Thoracic aorta (tissue), 2 donors: ENCODE measurements at places on chromosomes 11 and 22.

DNA sequence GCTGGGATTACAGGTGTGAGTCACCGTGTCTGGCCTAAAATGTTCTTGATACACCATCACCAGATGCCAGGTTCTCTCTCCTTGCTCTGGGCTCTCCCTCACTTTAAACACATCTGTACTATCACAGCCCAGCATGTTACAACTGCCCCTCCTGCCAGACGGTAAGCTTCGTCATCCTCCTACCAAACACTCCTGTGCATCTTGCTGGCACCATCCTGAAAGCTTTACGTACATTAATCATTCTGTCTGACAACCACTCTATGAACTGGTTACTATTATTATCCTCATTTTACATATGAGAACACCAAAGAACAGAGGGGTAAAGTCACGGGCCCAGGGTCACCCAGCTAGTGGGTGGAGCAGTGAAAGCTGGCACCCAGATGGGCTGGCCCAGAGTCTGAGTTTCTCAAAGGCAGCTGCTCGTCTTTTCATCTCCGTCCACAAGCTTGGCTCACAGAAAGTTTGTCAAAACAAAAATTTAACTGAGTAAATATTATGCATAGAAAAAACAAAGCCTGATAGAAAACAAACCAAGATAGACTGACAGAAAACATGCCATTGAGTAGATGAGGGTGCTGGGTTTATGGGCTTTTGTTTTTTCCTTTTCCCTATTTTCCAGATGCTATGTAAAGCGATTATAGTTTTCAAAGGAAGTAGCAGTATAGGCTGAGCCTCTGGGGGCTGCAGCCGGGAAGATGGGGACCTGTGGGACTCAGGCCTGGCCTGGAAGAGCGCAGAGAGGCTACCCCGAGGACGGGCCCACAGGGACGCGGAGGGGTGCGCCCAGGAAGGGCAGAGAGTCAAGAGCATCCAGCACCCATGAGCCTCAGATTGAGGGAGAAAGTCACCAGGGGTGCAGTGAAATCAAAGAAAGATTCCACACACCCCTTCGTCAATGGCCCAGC lies 9.5 kb downstream of the PLA2G6 start:
- DNase-seq = no peak

- no peak for DNase-seq
Measured at GRCh38 chr22:18058371-18059093, 19.3 kb upstream of the PEX26 start.

DNA sequence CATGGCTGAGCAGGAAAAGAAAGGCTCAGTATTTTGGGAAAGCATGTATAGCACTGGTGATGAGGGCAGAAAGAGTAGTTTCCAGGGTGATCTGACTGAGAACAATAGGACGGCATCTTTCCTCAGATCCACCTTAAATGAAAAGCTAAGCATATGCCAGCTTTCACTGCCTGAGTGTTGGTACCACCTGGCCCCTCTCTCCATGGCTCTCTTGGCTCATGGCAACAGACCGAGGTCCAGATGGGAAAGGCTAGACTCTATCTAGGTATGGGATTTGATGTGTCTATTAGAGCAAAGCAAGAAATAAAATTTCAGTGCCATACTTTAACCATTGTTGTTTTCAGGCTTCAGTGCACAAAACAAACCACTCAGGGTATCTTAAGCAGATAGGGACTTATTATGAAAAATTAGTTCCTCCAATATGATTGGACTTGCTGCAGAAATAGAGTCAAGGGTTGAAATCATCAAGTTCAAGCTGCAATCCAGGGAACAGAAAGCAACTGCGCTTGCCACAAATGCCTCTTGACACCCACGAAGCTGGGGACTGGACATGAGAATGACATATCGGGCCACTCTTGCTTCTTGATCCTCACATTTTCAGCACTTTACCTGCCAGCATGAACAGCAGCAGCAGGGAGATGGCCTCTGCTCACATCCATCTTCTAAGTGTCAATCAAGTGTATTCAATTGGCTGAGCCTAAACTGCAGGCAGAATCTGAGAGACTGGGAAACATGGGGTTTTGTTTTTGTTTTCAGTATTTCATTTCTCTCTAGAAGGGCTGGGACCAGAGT lies 64.0 kb upstream of the SNX19 start:
- DNase-seq = no peak

DNA sequence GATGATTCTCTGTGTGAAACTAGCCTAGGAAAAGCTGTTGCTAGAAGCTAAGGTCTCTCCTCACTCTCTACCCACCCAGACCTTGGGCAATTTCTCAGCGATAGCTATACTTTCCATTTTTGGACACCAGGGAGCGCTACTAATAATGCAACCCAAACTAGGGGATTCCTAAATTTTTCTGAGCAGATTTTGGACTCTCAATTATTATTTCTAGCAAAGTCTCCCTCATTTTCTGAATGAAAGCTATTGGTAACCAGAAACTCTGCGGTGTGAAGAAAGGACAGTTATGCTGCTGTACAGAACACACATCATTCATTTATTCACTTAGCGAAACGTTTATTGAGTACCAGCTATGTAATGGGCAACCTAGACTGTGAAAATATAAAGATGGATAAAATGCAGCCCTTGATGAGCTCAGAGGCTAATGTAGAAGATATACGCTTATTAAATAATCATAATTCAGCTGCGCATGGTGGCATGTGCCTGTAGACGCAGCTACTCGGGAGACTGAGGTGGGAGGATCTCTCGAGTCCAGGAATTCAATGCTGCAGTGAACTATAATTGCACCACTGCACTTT lies 6.1 kb upstream of the STIM1 start:
- DNase-seq = no peak

DNA sequence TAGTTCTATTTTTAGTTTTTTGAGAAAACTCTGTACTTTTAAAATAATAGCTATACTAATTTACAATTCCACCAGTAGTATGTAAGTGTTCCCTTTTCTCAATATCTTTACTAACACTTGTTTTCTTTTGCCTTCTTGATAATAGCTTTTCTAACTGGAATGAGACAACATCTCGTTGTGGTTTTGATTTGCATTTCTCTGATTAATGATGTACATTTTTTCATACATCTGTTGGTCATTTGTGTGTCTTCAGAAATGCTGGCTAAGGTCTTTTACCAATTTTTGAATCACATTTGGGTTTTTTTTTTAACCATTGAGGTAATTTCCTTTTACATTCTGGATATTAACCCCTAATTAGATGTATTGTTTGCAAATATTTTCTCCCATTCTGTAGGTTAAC lies 258.9 kb downstream of the DYNC2H1 start:
- no peak for DNase-seq

GRCh38 chr11:57901756-57902155 lies 121.9 kb upstream of the OR9Q1 start:
- DNase-seq = no peak

GRCh38 chr11:30210357-30210756 lies 20.5 kb upstream of the FSHB start:
- DNase-seq = no peak

GRCh38 chr22:47355388-47355725 lies 592.9 kb downstream of the TBC1D22A start:
- DNase-seq = no peak

DNA sequence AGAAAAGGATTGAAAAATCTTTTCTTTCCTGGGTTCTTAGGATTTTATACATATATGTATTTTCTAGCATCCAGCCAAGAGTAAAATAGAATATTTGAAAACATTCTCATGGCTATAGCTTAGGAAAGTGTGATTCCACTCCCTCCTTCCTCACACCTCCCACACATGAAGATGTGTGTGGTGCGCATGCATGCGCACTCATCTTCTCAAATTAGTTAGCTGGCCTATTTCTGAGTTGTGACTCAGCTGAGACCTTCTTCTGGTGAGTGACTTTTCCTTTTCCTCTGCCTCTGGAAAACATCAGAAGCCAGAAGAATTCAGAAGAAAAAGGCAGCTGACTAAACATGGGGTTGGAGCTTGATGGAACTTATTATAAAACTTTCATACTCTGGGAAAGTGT lies 149.8 kb downstream of the OR4C45 start:
- DNase-seq = no peak
